ENCODE measurements at places on chromosomes 16 and 17.

DNA sequence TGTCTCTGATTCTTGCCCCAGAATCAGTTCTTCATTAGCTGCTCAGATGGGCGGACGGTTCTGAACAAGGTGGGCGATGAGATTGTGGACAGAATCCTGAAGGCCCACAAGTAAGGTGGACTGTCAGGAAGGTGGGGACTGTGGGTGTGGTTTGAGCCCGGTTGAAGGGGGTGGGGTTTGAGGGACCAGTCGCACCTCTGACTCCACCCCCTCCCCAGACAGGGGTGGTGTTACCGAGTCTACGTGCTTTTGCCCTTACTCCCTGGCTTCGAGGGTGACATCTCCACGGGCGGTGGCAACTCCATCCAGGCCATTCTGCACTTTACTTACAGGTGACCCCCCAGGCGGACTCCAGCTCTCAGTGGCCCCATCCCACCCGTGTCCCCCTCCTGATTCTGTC lies 11.3 kb downstream of the PLD2 start:
- no peak for DNase-seq

DNA sequence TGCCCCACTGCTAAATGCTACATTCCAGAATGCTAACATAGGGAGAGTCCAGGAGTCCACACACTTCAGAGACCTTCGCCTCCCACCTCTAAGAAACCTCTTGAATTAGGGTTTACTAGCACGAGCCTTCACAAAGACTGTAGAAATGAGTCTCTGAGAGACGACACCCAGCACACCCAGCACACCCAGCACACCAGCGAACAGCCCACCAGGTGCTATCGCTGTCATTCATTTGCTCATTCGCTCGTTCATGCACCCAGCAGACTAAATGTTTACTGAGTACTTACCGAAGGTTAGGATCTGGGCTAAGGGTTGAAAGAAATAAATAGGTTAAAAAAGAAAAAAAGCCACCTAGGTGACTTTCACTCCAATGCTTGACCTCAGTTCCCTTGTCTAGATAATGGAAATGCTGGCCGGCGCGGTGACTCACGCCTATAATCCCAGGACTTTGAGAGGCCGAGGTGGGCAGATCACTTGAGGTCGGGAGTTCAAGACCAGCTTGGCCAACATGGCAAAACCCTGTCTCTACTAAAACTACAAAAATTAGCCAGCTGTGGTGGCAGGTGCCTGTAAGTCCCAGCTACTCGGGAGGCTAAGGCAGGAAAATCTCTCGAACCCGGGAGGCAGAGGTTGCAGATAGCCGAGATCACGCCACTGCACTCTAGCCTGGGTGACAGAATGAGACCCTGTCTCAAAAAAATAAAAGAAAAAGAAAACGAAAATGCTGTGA lies 100.8 kb downstream of the ADCY9 start:
- DNase-seq, result no peak

- no peak for DNase-seq
Observed at GRCh38 chr16:26816885-26817571, 249.7 kb upstream of the C16orf82 start.

GRCh38 chr17:71438631-71439146 lies 682.1 kb upstream of the SOX9 start:
- DNase-seq, result no peak

DNA sequence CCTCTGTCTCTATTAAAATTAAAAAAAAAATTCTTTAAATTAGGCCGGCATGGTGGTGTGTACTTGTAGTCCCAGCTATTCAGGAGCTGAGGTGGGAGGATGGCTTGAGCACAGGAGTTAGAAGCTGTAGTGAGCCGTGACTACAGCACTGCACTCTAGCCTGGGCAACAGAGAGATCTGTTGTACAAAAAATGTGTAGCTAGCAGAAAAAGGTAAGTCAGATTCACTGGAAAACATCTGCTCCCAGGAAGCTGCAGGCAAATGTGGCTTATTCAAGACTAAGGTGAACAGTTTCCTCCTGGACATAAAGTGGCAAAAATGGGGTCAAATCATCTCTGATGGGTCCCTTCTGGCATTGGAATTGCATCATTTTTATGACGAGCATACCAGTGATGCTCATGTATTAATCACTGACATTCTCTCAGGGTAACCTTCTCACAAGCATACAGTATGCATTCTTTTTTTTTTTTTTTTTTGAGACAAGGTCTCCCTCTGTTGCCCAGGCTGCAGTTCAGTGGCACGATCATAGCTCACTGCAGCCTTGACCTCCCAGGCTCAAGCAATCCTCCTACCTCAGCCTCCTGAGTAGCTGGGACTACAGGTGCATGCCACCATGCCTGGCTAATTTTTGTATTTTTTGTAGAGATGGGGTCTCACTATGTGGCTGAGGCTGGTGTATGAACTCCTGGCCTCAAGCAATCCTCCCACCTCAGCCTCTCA lies 48.7 kb downstream of the CPPED1 start:
- DNase-seq, result no peak

DNA sequence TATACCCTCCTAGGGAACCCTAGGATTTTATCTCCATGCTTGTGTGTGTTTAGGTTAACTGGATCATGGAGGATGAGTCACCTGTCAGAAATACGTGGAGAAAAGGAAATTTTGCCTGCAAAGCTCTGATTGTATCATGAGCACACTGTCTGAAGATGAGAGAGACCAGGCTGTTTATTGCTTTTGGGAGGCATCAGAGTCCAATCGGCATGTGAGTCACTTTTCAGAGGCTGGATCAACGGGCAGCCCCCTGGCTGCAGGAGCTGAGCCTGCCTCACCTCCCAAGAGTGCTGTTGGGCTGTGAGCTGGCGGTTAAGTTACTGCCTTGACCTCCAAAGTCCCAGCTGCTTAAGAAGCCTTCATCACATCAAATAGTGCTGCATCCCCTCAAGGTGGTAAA lies 41.5 kb upstream of the MED9 start:
- DNase-seq, result no peak

GRCh38 chr17:17934214-17934613 lies 38.0 kb downstream of the TOM1L2 start:
- DNase-seq, result no peak

DNA sequence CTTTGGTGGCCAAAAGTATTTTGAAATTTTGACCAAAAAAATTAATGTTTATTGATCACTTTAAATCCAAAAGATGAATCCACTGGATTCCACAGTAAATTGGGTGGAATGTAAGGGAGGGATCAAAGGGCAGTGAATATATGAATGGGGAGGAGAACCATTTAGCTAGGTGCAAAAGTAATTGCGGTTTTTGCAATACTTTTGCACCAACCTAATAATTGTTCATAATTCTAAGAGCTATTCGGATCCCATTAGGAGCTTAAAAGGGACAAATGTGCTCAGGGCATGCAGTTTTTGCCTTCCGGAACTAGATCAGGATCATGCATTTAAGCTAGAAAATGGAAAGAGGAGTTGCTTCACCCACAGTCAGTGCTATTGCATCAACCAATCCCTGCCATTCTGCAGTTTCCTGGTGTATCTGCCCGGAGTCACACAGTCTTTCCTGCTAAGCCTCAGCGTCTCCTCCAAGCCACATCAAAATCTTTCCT lies at the start of gene LPO:
LPO (plus strand) TSS at position 438 of the 488 bp plus-strand sequence. CDS start 4,396 bp downstream, outside the sequence.
- no peak for DNase-seq

DNA sequence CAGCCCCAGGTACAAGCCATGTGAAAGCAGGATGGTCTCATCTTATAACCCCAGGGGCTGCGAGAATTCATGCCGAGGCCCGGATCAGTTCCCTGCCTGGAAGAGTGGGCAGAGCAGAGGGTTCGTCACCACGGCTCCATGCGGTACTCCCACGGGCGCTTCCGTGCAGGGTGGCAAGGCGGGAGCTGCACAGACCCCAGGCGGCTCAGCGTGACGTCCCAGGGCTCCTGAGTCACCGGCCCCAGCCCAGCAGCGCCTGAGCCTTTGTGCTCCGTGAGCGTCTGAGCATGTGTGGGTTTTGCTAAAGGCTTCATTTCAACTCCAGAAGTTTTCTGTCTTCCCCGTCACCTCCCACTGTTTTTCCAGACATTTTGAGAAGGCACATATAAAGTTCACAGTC lies 71.2 kb upstream of the CHMP6 start:
- DNase-seq, result no peak

- peak; percentile 44 for DNase-seq
Observed at GRCh38 chr17:40315678-40316570, 6.9 kb downstream of the RARA start.

GRCh38 chr17:59001158-59001814 lies 105.4 kb downstream of the TRIM37 start:
- peak; percentile 79 for DNase-seq

DNA sequence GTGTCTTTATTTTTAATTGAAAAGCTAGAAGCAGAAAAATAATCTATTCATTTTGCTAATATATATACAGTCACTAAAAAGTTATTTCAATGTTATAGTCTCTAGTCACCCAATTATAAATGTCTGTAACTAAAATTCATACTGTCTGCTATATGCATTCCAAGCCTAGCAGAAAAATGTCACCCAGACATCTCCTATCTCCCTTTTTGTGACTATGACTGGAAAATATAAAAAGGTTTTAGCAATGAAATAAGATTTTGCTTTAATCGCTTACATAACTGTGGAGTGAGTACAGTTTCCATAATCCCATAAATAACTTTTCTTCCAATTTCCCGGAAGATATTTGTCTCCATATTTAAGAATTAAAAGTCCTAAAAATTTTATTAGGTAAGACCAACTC lies 88.6 kb downstream of the BRIP1 start:
- no peak for DNase-seq

- no peak for DNase-seq
Observed at GRCh38 chr17:78556812-78557211, 20.4 kb downstream of the DNAH17 start.

GRCh38 chr17:79799538-79800324 lies 2.9 kb upstream of the CBX8 start:
- DNase-seq, result no peak

- DNase-seq, result no peak
Observed at GRCh38 chr17:34219405-34219804, 35.7 kb upstream of the CCL2 start.

DNA sequence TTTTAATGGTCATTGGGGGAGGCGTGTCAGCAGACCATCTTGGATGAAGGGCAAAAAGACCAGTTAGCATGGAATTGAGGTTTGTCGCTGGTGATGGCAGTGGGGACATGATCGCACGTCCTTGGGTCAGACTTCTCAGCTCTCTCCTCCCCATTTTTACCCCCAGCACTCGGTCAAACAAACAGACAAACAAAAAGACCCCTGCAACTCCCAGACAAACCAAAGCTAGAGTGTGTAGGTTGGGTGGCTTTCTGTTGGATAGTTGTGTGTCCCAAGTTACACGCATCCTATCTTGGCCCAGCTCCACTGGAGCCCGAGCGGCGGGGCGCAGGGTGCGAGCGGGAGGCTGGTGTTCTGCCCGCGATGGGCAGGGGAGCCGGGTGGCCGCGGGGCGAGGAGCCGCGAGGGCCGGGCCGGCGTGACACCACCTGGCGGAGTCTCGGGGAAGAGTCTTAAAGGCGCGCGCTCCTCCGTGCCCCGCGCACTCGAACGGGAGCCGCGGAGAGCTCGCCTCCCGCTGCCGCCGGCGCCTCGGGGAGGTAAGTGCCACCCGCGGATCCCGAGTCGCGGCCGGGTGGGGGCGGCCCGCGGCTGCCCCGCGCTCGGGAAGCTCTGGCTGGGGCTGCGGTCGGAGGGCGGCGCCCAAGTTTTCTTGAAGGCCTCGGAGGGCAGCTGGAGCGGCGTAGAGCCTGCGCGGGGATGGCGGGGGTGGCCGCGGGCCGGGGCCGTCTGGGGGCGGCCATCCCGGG lies 18.5 kb upstream of the NTN1 start:
- peak; percentile 29 for DNase-seq

GRCh38 chr17:7855660-7856010 lies 769 bp downstream of the TMEM88 start:
- no peak for DNase-seq

GRCh38 chr17:32875230-32875917 lies 1.6 kb downstream of the MYO1D start:
- DNase-seq, result no peak

DNA sequence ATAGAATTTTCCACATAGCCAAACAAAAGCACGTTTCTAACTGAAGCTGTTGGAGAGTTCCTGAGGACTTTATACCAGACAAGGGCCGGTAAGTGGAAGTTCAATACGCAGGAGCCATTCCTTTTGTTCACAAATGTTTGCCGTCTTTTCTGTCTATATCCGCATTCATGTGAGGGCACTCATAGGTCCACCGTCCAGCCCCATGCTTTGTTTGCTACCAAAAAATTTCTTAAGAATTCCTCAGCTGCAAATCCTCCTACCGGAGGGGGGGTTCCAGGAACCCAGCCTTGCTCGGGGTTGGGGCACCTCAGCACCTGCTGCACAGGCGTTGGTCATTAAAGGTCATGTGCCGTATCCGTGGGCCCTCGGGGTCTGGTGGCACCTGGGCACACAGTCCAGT lies 276.8 kb downstream of the SEC14L1 start:
- DNase-seq, result no peak

- no peak for DNase-seq
Observed at GRCh38 chr16:55810451-55810961, 22.4 kb downstream of the CES1 start.

- DNase-seq, result no peak
Observed at GRCh38 chr16:85225721-85226120, 113.4 kb upstream of the CIBAR2 start.

GRCh38 chr16:64250866-64251265 lies 871.0 kb downstream of the CDH11 start:
- DNase-seq, result no peak

- DNase-seq, result no peak
Observed at GRCh38 chr16:89504091-89504490, 4.1 kb upstream of the SPG7 start.

DNA sequence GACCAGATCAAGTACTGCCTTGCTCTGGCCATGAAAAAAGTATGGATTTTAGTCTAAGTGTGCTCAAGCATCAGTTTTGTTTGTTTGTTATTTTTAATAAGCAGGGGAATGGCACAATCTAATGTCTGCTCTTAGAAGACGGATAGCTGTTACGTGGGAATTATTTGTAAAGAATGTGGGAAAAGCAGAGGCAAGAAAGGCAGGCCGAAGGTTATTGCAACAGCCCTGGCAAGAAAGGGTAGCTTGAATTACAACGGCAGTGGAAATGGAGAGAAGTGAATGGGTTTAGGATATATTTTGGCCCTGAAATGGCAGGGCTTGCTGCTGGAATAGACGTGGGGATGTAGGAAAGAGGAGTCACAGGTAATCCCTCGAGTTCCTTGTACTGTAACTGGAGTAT lies 987 bp upstream of the HASPIN start:
- DNase-seq, result no peak

- no peak for DNase-seq
Observed at GRCh38 chr17:6110088-6110487, 39.9 kb downstream of the WSCD1 start.

DNA sequence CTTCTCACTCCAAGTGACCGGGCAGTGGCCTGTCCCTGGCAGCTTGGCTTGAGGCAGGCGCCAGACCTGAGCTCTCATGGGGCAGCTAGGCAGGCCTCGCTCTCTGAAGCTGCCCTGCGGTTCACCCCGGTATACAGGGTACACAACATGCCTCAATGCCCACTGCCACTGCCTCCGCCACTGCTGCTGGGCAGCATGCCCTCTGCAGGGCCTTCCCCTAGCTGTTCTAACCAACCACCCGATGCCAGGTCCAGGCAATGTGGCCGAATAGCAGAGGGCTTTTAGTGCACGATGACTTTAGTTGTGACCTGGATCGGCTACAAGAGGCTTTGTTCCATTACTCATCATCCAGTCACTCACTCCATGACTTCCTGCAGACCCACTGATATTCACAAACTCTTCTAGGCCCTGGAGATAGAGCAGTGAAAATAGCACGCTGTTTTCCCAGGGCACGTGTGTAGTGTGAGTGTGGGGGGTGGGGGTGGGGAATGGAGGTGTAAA lies 19.7 kb downstream of the CDC42EP4 start:
- DNase-seq, result no peak

All from CD4-positive, alpha-beta T cell treated with Interleukin-6 for 4 hours (primary cell).